ENCODE measurements at places on chromosomes 5 and 9.

DNA sequence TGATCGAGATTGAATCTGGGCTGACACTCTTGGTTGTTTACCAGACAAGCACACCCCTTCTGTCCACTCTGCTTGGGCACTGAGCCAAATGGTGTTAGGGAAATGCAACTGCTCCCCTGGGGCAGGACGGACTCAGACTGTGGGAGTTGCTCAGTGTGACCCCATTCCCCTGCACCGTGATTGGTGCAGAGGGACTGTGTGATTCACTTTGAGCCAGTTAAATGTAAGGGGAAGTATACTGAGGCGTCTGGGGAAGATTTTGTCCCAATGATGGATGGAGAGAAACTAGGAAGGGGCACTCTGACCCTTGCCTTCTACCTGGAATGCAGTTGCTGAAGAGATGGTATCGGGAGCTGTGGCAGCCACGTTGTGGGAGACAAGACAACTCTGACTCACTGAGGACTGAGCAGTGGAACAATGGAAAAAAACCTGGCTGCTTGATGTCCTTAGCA, 196.0 kb upstream of the ANKRD55 start:
- DNase-seq, result no peak

DNA sequence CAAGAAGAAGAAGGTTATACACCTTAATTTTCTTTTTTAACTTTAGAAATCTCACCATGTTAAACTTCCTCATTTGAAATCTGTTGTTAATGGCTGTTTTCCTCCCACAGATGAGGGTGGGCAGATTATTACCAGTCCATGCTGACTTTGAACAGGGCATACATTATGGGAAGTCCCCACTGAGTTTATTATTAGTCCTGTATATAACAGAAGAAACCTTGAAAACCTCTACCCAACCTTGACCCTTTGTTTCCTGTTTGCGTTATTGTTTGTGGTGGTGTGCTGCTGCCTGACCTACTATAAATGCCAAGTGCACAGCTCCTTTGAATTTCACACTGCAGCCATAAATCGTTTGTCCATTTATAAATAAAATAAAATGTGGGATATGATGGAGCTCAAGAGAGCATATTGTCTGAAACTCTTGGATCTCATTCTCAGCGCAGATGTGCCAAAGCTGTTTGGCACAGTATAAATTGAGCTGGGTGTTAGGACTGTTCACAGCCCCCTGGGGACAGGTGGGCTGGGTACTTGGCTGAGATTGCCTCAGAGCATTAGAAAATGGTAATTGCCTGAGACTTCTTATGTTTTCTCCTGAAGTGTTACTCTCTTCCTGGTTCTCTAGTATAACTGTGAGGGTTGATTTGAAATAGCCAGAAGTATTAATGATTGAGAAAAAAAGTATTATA, 139.6 kb downstream of the SPATA31D1 start:
- DNase-seq, result no peak

GRCh38 chr9:94866770-94867169, 140.3 kb downstream of the AOPEP start:
- DNase-seq, result no peak

- DNase-seq, result no peak
These were observed 56.1 kb downstream of the SAXO1 start for GRCh38 chr9:18976709-18977531.

DNA sequence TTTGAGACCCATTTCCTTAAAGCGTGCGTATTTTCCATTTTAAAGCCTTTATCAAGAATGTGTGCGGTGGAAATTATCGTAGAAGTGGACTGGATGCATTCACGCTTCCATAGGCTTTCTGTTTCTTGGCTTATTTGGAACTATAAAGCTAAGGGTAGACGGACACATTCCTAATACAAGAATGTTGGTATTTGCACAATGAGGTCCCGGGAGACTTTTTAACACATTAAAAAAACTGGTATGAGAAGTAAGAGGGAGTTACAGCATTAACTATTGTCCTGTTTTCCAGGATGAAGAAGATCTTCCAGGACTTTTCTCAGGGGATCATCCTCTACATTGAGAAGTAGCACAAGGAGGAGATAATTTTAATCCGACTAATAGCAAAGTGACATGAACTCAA, 653.0 kb downstream of the MTRR start:
- DNase-seq, result no peak

GRCh38 chr5:83306572-83307241, 164.8 kb upstream of the VCAN start:
- no peak for DNase-seq

DNA sequence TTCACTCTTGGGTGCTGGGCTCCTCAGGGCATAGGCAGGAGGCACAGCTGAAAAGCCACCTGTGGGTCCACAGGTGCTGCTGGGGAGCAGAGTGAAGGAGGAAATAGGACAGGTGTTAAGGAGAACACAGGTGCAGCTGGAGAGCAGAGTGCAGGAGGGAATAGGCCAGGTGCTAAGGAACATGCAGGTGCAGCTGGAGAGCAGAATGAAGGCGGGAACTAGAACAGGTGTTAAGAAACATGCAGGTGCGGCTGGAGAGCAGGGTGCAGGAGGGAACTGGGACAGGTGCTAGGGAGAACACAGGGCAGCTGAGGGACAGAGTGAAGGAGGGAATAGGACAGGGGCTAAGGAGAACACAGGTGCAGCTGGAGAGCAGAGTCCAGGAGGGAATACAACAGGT, 43.8 kb upstream of the PLEKHG4B start:
- no peak for DNase-seq

- DNase-seq, result no peak
These were observed 6.9 kb downstream of the OTULIN start for GRCh38 chr5:14671414-14671813.

DNA sequence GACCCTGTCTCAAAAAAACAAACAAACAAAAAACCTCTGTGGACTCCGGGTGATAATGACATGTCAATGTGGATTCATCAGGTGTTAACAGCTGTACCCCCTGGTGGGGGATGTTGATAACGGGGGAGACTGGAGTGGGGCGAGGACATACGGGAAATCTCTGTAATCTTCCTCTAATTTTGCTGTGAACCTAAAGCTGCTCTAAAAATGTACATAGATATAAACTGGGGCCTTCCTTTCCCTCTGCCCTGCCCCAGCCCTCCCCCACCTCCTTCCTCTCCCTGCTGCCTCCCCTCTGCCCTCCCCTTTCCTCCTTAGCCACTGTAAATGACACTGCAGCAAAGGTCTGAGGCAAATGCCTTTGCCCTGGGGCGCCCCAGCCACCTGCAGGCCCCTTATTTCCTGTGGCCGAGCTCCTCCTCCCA, 1.4 kb upstream of the CEL start:
- no peak for DNase-seq

- DNase-seq, result no peak
These were observed 17.9 kb upstream of the FBP1 start for GRCh38 chr9:94657021-94657725.

DNA sequence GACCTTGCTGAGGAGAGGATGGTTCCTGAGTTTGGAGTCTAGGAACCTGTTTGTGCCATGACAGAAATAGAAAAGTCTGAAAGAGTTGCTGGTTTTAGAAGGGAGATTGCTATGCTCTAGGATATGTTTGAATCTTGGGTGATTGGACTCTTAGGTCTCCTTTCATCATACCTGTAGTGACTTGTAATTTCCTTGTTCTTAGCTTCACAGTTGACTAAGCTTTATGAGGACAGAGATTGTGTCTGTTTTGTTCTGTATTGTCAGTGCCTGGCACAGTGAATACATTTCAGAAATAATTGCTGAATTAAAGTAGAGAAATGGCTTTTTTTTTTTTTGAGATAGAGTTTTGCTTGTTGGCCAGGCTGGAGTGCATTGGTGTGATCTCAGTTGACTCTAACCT, 31.5 kb downstream of the GAPVD1 start:
- DNase-seq, result no peak

DNA sequence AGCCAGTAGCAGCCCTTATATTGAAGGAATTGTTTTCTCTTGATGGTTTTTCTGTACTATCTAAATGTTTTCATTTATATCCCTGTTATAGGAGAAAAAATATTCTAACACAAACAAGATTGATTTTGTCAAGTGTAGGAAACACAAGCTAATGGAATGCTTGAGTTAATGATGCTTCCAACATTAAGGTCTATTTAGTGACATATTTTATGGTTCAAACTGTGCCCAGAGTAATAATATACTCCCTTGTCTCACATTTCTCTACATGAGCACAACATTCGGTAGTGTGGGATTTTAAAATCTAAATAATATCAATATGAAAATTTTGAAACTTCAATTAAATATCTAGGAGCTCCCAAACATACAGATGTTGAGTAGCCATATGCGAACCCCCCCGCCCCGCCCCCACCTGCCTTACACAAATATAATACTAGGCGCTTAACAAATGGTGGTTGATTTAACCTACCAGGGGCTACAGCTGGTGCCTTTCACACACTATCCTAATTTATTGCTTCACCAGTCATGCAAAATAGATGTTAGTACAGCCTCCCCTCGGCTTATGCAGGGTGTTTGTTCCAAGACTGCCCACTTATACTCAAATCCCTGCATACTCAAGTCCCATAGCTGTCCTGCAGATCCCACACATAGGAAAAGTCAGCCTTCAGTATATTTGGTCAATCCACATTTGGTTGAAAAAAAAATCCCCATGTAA, 124.1 kb upstream of the ACO1 start:
- no peak for DNase-seq

GRCh38 chr5:38888041-38888440, 42.2 kb downstream of the OSMR start:
- no peak for DNase-seq

- DNase-seq, result no peak
These were observed 1030.2 kb upstream of the SEMA6A start for GRCh38 chr5:117604845-117605244.

DNA sequence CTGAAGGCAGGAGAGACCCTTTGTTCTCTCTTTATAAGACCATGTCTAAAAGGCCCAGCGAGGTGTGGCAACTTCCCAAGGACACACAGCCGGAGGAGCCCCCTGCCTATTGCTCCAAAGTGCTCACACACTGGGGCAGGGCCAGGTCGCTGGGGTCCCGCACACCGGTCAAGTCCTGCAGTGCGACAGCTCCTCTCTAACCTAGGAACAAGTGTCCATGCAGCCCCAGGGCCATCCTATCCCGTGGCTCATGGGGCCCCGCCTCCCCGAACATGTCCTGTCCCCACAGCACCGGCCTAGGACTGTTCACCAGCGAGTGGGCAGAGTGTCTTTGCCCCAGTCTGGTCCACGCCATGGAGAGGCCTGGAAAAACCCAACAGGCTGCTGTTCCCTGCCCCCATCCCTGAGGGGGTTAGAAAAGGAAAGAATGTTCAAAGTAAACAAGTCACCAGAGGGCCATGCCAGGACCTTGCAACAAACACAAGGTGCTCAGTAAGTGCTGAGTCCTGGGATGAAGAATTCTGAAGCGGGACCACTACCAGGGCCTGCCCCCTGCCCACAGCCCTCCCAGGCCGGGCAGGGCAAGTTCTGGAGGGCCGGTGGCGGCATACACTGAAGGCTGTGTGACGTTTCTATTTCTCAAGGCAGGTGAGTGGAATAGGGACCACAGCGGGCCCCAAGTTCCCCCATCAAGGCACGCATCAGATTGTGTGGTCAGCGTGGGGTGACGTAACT, 938 bp downstream of the NINJ1 start:
- DNase-seq, result peak; percentile 49

GRCh38 chr9:22654833-22655232, 208.2 kb downstream of the DMRTA1 start:
- DNase-seq, result no peak

DNA sequence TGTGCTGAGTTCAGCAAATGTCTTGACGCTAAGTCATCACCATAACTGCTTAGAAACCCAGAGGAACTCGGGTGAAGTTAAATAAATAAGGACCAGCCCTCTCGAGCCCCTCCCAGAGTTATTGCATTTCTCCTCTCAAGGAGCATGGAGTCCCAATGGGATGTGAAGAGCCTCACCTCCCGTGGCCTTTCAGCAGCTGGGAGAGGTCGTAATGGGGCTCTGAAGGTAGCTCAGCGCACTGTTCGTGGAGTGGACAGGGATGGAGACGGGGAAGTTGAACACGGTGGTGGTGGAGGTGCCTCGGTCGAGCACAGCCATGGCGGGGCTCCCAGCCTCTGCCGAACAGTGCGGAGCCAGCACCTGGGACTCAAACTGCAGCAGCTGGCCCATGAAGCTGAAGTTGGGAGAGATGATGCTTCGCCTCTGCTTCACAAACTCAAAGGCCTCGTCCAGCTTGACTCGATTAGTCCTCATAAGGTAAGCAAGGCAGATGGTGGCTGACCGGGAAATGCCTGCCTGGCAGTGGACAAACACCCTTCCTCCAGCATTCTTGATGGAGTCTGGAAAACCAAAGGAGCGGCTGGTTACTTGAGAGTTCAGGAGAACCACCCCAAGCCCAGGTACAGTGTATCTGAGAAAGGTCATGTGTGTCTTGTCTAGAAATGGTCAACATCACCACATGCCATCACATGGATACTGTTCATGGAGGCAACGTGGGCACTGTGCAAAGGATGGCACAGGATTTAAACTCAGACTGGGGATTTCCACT, 2.2 kb downstream of the DUSP1 start:
- DNase-seq, result peak; percentile 24

DNA sequence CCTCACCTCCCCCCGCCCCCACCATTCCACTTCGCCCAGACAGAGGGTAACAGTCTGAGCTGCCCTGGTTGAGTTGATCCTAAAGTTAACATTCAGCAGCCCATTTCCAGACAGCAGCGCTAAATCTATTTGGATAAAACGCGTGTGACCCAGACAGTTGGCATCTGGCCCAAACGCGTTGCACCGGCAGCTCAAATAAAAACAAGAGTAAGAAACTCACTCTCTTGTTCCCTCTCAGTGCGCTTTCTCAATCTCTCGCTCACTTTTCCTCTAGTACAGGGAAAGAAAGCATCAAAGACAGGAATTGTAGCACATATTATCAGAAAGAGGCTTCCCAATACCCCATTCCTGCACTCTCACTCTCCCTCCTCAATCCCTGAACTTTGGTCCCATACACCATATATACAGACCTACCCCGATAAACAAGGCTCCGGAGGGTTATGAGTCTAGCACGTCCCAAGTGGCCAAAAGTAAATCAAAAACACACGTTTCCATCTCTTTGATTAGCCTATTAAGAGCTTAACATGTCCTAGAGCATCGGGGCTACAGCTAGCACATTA, 1.3 kb downstream of the ADAMTS6 start:
- DNase-seq, result peak; percentile 12

DNA sequence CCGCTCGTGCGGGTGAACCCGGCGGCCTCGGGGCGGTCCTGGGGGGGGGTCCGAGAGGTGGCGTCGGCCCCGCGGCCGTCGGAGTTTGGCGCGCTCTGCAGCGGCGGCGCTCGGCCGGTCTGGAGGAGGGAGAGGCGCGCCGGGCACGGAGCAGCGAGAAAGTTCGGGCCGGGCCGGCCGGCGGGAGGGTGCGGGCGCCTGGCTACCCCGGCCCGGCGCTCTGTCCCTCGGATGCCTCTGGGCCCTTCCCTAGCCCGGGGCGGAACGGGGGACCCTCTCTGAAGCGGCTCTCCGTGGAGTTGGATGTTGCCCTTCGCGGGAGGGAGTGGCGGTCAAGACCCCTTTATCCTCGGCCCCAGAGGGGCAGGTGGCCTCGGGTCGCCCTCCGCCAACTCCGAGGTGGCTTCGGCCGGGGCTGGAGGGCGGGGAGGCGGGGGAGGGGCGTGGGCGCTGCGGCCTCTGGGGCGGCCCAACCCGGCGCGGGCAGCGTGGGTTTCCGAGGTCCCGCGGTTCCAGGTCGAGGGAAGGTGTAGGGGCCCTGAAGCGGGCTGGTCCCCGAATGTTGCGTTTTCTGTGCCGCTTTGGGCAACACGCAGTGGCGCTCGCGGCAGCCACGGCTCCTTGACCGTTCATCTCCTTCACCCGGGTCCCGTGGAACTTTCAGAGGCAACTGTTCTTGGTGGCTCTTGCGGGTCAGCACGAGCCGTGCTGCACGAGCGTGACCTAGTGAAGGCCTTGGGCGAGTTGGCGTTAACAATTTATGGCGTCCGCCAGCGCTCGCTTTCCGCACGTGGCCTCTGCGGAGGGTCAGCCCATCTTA, 290.5 kb downstream of the DOCK8 start:
- DNase-seq, result peak; percentile 3

GRCh38 chr5:180802325-180803180, at the start of gene MGAT1:
Gene MGAT1 (minus strand): TSS chr5:180802806. CDS start chr5:180792971, 9,835 bp downstream.
- DNase-seq, result peak; percentile 67

Data from effector CD4-positive, alpha-beta T cell (primary cell).